Activated CD4-positive, alpha-beta memory T cell treated with anti-CD3 and anti-CD28 coated beads for 36 hours (primary cell): ENCODE measurements at places on chromosomes 3 and 15.

DNA sequence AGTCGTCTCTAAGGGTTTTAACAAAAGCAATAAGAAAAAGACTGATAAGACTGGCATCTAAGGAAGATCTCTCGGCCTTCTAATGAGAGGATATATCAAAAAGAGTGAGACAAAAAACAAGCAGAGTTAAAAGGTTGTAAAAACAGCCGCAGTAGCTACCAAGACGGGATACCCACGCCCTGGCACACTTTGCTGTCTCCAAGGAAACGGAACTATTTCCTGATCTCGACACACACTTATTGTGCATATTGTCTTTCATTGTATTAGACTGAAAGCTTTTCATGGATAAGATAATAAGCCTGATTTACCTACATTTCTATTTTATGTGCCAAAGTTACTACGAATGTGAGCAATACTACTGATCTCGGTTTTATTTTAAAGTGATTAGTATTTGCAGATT lies 161.5 kb upstream of the MCTP2 start:
- DNase-seq = no peak

GRCh38 chr3:39933986-39934693 lies 124.7 kb downstream of the MYRIP start:
- no peak for DNase-seq

GRCh38 chr3:22089284-22089683 lies 338.3 kb upstream of the ZNF385D start:
- DNase-seq = no peak

DNA sequence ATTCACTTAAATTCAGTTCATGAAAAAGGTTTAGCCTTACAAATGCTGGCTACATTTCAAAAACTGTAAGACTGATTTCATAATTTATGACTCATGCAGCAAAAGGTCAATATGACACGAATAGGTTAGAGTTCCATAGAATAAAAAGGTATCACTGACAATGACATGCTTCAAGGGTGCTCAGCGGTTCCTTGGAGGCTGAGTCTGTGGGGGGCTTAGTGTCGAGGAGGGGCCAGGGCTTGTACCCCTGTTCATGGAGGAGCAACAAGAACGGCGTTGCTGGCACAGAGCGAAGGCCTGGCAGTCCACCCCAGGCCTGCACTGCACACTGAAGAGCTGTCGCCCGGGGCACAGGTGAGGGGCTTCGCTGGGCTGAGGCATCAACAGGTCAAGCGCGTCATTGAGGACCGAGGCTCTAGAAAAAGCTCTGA lies 174.2 kb downstream of the NR1D2 start:
- no peak for DNase-seq

DNA sequence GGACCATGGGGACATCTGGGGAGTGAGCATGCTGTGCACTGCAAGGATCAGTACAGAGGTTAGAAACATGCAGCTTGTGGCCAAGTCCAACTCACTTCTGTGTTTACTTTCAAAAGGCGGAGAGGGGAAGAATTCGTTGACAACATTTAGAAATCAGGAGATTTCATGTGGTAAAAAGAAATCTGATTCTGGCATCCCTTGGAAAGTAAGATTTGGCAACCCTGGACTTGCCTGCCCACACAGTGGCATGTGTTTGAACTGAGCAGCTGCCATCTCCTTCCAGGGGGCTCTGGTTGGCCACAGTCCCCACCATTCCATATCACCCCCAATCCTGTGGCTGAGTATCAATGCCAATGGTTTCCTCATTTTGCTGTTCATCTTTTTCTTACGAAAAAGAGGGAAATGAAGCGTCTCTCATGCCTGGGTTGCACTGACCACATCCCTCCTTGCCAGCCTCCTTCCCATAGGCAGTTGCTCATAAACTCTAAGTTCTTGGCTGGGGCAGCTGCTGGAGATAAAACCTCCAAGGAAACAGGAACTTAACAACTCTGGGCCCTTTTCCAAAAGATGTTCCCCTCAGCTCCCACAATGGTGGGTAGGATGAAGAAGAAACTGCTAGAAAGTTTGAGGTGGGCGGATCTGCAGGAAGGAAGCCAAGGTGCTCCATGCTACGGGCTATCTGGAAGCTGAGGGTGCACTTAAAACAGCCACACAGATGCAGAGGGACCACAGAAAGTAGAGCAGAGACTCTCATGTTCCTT lies 29.2 kb downstream of the SLC6A11 start:
- no peak for DNase-seq

GRCh38 chr3:139187648-139188047 lies 143.0 kb upstream of the PRR23C start:
- no peak for DNase-seq

GRCh38 chr3:98018301-98018700 lies 16.8 kb downstream of the GABRR3 start:
- DNase-seq = no peak

- DNase-seq = no peak
Observed at GRCh38 chr3:150426292-150426691, 18.2 kb downstream of the TSC22D2 start.

DNA sequence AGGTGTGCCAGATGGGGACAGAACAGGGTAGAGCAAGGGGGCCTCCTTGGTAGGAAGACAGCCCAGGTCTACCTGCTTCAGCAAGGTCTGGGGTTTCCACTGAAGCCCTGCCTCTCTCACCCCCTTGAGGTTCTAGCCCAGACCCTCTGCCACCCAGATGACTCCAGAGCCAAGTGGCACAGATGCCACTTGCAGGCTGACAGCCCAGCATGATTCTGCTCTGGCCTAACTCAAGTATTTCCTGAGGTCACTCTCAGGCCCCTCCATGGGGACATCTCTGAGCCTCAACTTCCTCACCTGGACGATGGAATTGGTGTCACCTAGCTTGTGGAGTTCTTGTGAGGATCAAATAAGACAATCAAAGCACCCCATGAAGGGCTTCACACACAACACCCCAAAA lies 23.9 kb downstream of the PLXNB1 start:
- DNase-seq = no peak

DNA sequence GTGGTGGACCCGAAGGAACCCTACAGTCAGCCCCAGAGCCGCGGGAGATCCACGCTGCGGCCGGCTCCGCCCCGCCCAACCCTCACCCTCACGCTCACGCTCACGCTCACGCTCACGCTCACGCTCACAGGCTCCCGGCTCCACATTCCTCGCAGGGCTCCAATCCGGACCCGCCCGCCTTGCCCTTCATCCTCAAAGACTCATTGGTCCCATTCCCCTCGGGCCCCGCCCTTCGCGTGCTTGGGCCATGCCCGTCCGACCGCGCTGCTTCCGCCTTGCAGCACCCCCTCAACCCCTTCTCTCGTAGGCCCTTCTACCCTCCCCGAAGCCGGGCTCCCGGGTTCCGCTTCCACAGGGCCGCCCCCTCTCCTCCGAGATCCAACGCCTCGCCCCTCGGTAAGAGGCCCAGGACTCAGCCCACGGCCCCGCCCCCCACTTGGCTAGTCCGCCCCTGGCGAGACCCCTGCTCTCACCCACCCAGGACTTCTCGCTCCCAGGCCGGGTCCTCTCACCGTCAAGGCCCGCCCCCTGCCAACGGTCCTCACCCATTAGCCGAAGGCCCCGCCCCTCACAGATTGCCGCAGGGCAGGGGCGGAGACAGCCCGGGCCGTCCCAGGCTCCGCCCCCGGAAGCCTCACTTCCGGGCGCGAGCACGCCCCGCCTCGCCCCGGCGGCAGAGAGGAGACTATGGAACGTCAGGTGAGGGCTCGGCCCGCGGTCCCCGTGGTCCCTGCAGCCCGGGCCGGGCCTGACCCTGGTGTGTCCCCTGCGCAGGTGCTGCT lies at the start of gene APEH:
Gene APEH, plus strand, starts transcription at position 637 of the 782 bp plus-strand sequence. Its CDS starts 51 bp downstream, at position 688.
- peak; percentile 99 for DNase-seq

DNA sequence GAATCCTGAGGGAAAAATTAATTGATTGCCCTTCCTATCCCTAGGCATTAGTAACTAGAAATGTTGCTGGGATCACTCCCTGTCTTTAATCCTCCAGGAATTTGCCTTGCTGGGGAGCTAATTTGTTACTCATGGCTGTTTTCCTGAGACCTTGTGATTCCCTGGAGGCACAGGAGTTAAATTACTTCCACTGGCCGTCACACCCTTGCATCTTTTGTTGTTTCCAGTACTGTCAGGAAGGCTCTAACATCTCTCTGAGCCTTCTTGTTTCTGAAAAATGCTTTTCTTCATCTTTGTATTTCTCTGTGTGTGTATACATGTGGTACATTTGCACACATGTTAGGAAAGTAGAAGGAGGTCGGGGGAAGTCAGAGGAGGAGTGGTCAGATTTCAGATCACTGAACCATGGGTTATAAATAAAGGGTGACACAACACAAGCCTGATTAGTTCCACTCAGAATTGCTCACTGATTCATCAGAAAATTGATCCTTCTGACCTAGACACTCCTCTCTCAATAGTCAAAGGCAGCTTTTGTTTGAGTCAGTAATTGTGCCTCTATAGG lies 23.5 kb upstream of the LRRFIP2 start:
- DNase-seq = no peak

DNA sequence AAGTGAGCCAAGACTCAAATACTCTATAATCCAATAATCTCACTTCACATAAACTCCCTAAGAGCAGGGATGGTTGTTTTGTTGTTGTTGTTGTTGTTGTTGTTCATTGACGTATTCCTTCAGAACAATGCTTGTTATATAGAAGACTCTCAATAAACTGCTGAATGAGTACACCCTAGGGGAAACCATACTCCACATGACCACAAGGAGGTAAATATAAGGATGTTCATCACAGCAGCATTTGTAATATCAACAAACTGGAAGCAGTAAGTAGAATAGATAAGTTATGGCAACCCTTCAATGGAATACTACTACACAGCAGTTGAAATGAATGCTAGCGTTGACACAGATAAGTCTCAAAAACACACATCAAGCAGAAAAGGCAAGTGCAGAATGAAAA lies 62.4 kb upstream of the STIMATE start:
- DNase-seq = no peak

DNA sequence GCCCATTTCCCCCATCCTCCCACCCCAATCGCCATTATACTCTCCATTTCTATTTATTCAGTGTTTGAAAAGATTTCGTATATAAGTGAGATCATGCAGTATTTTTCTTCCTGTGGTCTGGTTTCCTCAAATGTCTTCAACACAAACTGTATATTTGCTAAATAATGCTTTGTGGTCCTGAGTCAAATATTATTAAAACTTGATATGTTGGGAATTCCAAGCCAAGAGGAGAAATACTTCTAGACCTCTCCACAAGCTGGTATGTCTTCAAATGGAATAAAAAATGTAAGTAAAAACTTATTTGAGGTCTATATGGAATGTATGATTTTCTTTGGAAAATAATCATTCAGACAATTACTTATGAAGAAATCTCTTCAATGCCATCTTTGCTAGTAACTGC lies 122.5 kb upstream of the TSC22D2 start:
- DNase-seq = no peak

- DNase-seq = peak; percentile 20
Observed at GRCh38 chr15:70271422-70272088, 173.8 kb upstream of the TLE3 start.

- DNase-seq = no peak
Observed at GRCh38 chr3:139940622-139941021, 5.6 kb downstream of the CLSTN2 start.

- no peak for DNase-seq
Observed at GRCh38 chr3:160183345-160184076, 41.7 kb upstream of the C3orf80 start.

- DNase-seq = no peak
Observed at GRCh38 chr15:81323559-81323943, 390 bp downstream of the STARD5 start.

DNA sequence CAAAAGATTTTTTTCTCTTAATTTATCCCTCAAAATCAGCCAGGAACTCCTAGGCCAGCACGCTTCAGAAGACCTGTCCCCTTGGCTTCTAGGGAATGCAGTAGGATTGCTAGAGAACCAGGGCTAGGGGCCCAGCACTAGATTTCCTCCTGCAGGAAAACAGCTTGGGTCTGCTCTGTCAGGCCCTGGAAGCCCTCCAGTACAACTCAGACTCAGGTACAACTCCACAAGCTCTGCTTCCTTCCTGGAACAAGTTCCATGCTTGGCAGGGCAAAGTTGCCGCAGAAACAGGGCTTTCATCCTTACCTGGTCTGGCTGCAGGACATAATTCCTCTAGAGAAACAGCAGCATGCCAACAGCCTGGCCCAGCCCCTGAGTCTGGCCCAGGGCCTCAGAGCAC lies 96.1 kb upstream of the CTNNB1 start:
- DNase-seq = no peak

DNA sequence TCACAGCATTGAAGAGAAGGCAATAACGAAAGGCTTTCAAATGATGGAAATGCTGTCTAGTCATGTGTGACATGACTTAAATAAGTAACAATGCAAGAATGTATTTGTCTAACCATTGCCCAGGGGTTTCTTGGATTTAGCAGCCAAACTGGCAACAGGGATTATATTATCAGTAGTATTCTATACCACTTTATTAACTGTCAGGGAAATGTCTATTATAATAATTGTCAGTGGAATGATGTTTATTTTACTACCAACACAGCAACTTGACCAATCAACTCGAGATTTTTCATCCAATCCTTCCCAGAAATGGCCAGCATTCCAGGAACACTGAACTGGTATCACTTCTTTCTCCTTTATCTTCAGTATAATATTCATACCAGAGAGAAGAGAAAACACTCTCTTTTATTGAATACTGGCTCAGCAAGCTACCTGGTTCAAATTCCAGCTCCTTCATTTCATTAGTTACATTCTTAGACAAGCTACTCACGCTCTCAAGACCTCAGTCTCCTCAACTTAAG lies 66.2 kb downstream of the FOXP1 start:
- DNase-seq = no peak

DNA sequence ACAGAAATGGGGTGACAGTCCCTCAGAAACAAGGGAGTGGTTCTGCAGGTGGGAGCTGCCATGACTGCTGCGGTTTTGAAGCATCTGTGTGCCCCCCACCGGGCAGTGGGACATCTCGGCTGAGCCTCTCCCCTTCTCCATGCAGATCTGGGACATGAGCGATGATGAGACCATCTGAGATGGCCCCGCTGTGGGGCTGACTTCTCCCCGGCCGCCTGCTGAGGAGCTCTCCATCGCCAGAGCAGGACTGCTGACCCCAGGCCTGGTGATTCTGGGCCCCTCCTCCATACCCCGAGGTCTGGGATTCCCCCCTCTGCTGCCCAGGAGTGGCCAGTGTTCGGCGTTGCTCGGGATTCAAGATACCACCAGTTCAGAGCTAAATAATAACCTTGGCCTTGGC lies 89.0 kb downstream of the VGLL4 start:
- no peak for DNase-seq

DNA sequence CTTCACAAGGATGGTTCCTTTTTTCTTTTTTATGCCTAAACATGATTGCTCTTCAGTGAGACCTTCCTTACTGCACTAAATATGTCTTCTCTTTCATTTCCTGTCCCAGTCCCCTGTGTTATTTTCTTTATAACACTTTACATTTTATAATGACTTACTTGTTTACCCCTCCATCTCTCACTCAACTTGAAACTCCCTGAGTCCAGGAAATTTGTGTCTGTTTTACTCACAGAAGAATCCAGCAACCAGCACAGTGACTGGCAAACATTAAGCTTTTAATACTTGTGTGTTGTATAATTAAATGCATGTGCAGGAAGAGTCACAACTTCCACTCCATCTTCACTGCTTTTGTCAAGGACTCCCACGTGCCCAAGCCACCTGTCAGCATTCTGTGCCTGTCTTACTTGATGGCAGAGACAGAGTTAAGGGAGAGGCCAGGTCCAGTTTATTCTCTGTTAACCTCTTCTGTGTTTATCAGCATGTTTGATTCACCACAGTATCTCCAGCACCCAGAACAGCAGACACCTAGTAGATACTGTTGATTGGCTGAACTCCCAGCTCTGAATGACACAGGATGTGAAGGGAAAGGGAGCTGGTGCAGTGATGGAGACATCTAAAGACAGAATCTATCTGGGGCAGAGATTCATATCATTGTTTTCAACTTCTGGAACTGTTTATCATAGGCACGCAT lies 42.8 kb downstream of the SSR3 start:
- peak; percentile 28 for DNase-seq
